ENCODE measurements at places on chromosomes 7 and 10.

DNA sequence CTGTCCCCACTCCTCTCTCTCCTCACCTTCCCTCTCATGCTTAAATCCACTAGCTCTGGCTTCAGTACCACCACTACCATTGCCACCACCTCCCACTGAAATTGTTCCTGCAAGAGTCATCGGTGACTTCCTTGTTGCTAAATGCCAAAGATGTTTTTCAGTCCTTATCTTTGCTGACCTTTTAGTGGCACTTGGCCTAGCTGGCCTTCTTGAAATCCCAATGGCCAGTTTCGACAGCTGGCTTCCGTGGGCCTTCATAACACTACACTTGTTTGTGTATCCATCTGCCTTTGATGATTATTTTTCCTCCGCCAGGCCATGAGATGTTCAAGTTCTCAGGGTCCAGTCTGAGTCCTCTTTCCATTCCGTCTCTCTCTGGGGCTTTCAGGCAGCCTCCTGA is 118.2 kb upstream of the NANOS1 start:
- no peak for DNase-seq

DNA sequence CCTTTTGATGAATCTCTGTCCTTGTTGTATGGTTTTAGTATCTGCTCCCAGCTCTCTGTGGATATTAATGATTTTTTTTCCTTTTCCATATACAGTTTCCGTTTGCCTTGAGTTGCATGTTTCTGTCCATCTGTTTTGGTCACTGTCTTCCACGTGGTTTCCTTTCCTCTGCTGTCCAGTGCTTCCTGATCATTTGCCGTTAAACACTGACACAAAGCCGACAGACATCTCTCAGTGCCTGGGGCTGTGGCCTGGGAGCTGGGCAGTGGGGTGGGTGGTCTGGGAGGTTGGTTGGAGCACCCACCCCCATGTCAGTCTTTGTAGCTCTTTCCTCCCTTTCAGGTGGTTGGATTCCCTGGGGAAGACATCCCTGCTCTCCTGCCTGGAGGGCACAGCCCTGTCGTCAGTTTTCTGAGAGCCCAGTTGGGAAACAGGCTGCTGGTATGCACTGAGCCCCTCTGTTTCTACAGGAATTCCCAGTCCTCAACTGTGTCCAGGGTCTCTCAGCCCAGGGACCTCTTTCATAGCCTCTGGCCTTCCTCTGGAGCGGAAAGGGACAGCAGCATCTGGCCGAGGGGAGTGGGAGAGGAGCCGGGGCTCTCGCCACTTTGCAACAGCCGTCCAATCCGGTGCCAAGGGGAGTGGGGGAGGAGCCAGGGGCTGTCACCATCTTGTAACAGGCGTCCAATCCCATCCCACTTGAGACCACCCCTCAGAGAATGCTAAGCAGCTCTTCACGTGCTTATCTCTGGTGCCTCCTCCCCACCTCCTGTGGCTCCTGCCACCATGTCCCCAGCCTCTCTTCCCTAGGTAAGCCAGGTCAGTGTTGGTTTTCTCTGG is 26.7 kb upstream of the MKI67 start:
- no peak for DNase-seq

- no peak for DNase-seq
These were observed 289.5 kb downstream of the KCNMA1 start for GRCh38 chr10:77348082-77348481.

DNA sequence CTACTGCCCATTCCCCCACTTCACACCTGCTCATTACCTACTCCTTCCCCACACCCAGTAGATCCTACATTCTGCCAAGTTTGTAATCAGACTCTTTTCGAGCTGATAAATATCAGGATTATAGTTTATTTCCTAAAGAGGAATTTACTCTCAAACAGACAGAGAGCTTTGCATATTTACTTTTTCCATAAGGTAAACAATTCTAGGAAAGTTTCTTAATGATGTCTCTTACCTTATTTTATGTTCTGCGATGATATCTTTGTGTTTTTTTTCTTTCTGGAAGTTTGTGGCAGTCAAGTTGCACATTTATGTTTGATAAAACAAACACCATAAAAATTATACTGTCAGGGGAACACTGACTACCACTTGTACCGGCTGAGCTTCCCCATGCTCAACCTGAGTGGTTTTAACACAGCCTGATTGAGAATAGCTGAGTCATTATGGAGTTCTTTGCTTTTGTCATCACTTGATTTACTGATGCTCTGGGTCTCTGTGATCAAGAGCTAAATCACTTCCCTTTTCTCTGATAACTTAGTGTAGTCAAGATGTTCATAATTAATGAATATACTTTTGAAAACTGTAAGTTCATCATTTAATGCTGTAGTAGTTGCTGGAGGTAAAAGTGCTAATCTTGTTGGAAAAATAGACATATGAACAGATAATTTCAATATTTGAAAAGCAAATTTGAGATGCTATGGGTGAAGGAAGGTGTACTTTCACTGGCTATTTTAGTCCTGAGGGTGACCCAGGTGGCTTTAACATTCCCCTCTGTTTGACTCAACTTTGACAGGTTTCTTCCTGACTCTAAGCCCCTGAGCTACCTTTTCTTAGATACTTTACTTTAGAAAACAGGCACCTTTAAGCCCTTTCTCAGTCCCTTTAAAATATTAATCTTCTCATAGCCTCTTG is 1034.5 kb upstream of the LRRTM3 start:
- DNase-seq = no peak

DNA sequence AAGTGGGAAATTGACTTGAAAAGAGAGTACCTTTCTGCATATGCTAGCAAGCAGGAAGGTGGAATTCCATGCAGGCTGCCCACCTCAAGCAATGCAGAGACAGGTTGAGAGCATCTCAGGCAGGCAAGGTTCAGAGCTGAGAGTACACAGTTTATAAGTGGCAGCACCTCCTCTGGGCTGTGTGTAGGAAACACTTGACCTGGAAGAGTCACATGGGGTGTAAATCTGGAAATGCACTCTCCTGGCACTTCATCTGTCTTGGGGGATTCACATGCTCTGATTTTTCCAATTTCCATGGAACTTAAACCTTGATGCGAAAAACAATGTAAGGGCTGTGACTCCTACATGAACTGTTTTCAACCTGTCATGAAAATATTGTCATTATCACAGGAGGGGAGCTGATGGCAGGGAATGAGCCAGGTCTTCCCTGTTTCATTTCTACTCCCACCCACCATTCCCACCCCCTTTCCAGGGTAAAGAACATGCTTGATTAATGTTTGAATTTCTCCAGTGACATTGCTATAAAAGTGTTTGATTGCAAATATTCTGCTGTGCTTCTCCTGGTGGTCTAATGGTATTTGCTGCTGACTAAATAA is 328.3 kb downstream of the BICC1 start:
- DNase-seq = no peak

- no peak for DNase-seq
These were observed 138.6 kb downstream of the PPP1R17 start for GRCh38 chr7:31825576-31825975.

DNA sequence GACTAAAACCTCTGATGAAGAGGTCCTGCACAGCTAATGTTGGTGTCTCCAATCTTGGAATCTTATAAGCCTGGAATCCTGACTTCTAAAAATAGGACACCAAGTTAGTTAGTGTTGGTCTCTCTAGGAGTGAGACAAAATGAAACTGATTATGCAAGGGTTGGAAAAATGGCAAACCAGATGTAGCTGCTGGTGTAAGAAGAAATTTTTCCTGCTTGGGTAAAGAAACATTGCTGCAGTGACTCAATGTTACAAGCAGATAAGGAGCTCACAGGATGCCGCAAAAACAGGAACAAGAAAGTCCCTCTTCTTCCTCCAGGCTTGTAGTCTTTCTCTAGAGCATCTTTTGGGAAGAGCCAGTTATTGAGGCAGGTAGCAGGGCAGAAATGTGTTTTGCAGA is 449.0 kb downstream of the ETV1 start:
- DNase-seq = no peak

- DNase-seq = no peak
These were observed 151.4 kb upstream of the PPP1R3A start for GRCh38 chr7:114070246-114070645.
